Effector CD8-positive, alpha-beta T cell (primary cell): ENCODE measurements at places on chromosomes 5 and 9.

DNA sequence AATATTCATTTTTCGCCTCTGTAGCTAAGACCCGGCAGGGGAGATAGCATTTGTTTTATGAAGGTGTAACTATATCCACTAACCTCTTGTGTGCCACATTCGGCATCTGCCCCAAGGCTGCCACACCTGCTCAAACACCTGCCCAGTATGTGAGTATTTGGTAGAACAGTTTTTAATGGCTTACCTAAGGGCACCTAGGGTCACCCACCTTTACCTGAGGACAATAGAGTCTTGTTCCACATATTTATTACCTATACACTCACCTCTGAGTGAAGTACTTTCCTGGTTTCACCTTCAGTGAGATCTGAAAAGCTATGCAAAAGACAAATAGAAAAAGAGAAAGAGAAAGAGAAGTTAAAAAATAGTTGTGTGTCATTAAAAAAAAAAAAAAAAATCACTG is 68.0 kb upstream of the PIP5K1B start:
- no peak for DNase-seq

DNA sequence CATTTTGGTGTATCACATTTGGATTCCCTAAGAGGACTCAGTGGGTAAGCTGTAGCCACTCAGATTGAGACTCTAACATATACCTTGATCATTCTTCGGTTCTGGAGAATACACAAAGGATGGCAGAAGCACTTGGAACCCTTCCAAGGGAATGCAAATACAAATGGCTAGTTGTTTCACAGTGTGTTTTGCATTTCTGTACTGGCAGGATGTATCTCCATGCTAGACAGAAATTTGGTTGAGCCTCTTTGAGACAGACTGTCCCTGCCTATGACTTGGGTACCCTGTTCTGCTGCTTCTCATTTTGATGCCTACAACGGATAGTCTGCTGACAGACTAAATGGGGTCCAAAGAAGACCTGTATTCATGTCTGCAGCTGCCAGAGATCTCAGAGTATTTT is 273.5 kb downstream of the TMEM38B start:
- no peak for DNase-seq

DNA sequence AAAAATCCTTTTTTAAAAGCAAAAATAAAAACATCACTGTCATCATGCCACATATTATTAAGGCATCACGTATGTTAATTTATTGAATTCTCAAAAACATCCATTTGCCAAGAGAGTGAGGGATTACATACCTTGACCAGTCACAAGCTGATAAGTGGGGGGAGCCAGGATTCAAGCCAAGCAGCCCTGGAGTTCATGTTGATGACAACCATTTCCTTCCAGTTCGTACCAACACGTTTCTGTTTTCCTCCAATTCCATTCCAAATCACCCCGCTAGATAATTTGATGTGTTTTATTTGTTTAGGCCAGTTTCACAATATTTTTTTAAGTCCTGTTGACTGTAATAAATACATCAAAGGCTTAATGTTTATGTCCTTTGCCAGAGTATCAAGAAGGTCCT is 53.0 kb downstream of the SLC1A3 start:
- DNase-seq = no peak

GRCh38 chr5:75707911-75708509 is 9.2 kb downstream of the POC5 start:
- DNase-seq = no peak

- no peak for DNase-seq
These were observed 405.8 kb upstream of the TLE4 start for GRCh38 chr9:79166005-79166404.

GRCh38 chr9:95048225-95049087 is 269.1 kb downstream of the FANCC start:
- peak; percentile 18 for DNase-seq

GRCh38 chr9:96177005-96177718 is 124.8 kb downstream of the HSD17B3 start:
- DNase-seq = no peak

DNA sequence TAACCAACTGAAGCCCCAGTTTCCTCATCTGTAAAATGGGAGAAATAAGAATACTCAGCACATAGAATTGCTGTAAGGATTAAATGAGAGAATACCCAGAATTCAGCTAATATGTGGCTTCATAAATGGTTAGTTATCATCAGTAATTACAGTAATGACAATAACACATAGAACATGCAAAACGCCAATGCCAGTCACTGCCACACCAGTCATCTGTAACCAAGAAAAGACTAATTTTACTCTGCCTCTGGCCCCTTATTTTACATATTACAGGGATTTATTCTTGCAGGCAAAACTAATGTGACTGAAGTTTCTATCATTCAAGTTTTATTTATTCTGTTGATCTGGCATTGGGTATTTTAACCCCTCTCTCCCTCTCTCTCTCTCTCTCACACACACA is 46.5 kb downstream of the EBF1 start:
- no peak for DNase-seq

DNA sequence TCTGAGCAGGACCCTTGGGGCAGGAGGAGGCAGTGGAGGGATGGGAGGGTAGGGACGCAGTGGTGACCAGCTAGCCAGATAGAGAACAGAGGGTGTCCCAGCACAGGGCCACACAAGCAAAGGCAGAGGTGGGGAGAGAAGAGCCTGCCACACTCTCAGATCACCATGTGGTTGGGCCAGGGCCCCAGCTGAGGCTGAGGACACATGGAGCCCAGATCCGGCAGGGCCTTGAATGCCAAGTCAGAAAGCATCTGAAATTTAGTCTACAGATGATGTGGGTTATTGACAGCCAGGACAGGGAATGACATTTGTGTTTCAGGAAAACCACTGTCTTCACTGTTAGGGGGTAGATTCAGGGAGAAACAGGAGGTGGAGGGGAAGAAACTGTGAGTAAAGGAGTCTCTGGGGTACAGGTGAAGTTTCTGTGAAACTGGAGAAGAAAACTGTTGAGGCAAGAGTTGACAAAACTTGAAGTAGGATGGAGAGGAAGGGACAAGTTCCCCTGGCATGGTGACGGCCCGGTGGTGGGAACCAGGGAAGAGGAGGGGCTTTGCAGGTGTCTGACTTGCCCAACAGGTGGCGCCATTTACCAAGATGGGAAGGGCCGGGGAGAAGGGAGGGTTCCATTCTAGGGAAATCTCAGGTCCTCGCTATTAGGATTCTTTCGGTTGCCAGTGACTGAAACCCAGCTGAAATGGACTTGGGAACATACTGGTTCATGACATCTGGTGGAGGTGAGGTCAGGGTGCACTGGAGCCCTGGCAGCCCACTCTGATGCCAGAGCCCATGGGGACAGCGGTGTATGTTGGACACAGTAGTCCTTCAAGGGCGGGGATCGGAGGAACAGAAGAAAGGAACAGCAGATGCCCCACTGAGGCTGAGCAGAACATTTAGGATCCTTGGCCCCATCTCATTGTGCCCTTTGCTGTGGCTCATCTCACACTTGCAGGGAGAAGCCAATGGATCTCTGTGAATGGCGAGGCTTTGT is 100.1 kb downstream of the KCNIP1 start:
- no peak for DNase-seq

- no peak for DNase-seq
These were observed 91.1 kb upstream of the CD180 start for GRCh38 chr5:67287510-67288268.

- no peak for DNase-seq
These were observed 104.5 kb downstream of the HMHB1 start for GRCh38 chr5:143916451-143916850.

DNA sequence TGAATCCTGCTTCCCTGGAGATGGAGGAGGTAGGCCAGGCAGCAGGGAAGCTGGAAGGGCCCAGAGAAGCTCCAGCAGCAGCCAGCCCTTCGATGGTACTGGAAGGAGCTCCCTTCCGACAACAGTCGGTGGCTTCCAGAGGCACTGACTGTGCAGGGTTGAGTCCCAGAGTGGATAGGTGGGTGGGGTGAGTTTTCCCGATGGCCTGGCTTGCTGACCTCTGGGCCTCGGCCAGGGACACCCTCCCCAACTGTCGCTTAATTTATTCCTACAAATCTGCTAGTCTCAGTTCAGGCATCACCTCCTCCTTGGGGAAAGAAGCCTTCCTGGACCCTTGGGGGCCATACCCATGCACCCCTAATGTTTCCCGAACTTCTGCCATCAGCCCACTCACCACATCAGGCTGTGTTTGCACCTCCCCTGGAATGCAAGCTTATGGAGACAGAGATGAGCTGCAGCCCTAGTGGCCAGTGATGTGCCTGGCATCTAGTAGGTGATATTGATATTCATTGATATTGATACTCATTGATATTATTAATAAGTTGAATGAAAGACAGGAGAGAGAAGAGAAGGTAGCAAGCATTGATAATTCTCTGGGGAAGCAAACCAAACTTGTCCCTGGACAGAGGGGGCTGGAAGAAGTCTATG is 104.6 kb upstream of the BOD1 start:
- no peak for DNase-seq

GRCh38 chr5:155768332-155768731 is 558.6 kb upstream of the SGCD start:
- no peak for DNase-seq

DNA sequence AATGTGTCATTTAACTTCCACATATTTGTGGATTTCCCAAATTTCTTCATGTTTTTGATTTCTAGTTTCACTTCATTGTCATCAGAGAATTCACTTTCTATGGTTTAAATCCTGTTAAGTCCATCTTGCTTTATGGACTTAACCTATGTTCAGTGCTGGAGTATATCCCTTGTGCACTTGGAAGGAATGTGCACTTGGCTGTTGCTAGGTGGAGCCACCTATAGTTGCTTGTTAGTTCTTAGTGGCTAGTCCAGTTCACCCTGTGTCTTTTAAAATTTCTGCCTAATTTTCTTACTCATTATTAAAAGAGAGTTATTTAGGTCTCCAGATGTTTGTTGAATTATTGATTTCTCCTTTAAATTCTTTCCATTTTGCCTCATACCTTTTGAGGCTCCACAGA is 1472.5 kb upstream of the CDH6 start:
- DNase-seq = no peak
